ENCODE measurements at places on chromosomes 2 and 18.

DNA sequence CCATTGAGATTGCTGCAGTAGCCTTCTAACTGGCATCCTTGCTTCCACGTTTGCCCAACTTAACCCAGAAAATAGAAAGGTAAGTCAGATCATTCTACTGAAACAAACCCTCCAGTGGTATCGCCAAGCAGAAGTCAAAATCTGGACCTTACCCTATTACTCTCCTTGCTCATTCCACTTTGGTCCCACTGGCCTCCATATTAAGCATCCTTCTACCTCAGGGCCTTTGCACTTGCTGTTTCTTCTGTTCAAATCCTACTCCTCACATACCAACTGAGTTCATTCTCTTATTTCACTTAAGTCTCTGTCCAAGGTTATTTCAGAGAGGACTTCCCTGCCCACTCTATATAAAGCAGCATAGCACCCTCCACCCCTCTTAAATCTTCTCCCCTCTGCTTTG lies 84.5 kb downstream of the SPRED2 start:
- DNase-seq: no peak

DNA sequence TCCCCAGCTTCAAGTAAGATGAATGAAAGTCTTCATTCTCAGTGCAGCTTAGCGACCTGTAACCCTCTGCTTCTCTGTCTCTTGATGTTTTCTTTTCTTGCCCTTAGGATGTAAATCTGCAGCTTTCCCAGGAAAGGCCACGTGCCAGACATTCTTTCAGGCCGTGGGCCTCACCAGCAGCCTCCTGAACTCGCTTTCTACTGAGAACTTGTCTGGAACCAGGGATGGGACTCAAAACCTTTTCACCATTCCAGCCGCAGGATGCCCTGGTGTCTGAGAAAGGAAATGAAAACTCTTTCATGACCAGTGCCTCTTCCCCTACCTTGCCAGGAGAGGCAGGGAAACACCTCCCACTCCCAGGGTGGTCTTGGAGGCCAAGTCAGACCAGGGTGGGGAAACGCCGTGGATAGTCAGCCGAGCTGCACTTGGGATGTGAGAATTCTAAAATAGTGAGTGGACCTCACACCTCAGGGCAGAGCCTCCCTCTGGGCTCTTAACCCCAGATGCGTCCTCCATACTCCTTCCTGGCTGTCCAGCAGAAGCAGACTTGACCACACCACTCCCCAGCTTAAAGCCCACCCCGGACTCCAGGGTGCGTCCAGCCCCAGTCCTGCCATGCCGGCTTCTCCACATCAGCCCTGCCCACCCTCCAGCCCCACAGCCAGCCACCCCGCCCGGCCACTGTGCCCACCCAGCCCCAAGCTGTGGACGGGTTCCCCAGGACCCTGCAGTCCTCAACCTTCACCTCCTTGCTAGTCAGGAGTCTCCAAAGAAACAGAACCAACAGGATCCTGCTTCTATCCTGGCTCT lies 115.5 kb downstream of the TWIST2 start:
- DNase-seq: no peak

- DNase-seq: no peak
Measured at GRCh38 chr2:11355194-11356053, 11.0 kb upstream of the ROCK2 start.

DNA sequence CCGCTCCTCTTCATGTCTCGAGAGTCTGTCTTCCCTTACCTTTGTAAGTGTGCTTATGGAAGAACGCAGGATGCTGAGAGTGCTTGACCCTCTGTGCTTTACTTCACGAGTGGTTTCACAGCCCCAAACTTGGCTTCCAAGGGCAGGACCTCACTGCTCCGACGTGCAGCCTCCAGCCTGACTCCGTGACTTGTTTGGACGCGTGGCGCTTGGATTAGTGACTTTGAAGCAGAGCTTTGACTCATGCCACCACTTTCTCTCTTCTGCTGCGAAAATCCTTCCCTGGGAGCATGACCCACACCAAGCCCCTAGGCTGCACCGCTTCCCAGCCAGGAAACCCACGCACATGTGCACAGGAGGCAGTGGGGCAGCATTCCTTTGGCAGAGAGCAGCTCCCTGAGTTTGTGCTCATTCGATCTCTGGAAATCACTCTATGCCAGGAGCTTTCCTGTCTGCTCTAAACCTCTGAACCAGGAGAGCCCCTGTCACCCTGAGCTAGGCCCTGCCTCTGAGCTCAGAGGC lies 207.8 kb upstream of the HS6ST1 start:
- no peak for DNase-seq

- DNase-seq: no peak
Measured at GRCh38 chr2:96913117-96913397, 43.2 kb upstream of the SEMA4C start.

DNA sequence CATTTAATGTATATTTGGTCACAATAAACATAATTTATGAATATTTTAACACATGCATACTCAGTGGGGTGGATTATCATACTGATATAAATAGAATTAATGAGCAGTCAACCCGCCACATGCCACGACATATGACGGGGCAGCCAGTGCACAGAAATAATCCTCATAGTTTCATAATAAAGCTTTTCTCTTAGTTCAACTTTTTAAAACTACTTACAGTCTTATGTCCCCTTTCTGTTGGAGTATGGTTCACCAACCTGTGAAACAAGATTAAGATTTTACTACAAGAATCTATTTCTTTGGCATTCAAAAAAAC lies 75.6 kb upstream of the ETAA1 start:
- no peak for DNase-seq

- DNase-seq: no peak
Measured at GRCh38 chr2:197452754-197453122, 614 bp upstream of the COQ10B start.
